Stimulated activated CD4-positive, alpha-beta T cell treated with anti-CD3 and anti-CD28 coated beads, Interleukin-1b, Interleukin-23, amount 100 ng/mL, for 1 hour (primary cell): ENCODE measurements at places on chromosomes 16 and 17.

DNA sequence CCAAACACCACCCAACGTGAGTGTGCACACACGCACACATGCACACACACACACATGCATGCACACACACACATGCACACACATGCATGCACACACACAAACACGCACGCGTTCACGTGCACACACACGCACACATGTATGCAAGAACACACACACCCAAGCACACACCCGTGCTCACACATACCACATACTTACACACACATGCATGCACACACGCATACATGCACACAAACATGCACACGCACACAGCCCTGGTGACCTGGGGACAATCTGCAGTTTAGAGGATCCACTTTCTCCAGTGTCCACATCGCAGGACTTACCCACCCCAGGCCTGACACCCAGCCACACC, 6.2 kb downstream of the USH1G start:
- no peak for DNase-seq

DNA sequence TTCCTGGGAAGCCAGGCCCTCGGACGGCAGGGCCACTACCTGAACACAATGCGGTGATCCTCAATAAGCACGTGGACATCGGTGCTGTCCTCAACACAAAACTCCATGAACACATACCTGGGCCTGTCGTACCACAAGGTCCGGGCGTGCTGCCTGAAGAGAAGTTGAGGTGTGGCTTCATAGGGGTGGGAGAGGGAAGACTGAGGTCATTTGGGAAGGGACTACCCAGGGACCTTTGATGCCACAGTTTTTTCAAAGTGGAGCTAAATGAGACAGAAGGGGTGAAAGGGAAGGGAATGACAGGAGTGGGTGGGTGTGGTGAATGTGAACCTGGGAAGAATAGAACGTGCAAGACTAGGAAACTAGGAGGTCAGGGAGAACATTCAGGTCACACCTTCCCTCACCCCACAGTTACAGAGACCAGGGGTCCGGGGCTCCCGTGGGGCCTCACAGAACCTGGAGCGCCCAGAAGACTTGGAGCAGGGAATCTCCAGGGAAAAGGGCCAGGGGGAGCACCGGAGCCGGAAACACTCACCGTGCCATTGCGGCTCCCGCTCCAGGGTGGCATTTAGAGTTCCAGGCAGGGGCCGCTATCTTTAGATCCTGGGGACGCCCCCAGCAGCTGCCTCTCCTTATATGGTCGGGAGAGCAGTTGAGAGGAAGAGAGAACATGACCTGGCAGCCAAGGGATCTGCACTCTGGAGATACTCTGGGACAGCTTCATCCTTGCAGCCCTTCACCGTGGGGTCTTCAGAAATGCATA, at the start of gene PTGES3L:
Gene PTGES3L (minus strand): TSS at position 570 of the 763 bp plus-strand sequence. CDS start 27 bp downstream, at position 543.
- DNase-seq = no peak

DNA sequence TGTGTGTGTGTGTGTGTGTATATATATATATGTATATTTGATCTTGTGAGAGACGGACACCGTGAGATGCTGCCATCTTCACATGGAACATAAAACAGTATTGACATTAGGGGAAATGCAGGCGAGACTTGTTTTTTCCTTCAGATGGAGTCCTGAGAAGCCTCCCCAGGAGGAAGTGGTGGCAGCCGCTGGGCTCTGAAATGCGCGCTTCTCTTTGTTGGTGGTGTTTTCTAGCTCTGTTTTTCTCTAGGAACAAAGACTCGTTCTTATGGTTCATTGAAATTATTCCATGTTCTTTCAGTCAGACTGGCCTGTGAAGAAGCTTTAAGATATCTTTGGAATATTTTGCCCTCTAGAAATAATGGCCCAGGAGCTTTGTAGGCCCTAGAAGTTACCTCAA, 32.9 kb downstream of the SNX29 start:
- DNase-seq = no peak

- no peak for DNase-seq
These were observed 15.0 kb downstream of the OR1A1 start for GRCh38 chr17:3222505-3222904.

- no peak for DNase-seq
These were observed 74.1 kb upstream of the NKD1 start for GRCh38 chr16:50474138-50474537.

- DNase-seq = no peak
These were observed 35.0 kb downstream of the NECAB2 start for GRCh38 chr16:84003038-84003437.

DNA sequence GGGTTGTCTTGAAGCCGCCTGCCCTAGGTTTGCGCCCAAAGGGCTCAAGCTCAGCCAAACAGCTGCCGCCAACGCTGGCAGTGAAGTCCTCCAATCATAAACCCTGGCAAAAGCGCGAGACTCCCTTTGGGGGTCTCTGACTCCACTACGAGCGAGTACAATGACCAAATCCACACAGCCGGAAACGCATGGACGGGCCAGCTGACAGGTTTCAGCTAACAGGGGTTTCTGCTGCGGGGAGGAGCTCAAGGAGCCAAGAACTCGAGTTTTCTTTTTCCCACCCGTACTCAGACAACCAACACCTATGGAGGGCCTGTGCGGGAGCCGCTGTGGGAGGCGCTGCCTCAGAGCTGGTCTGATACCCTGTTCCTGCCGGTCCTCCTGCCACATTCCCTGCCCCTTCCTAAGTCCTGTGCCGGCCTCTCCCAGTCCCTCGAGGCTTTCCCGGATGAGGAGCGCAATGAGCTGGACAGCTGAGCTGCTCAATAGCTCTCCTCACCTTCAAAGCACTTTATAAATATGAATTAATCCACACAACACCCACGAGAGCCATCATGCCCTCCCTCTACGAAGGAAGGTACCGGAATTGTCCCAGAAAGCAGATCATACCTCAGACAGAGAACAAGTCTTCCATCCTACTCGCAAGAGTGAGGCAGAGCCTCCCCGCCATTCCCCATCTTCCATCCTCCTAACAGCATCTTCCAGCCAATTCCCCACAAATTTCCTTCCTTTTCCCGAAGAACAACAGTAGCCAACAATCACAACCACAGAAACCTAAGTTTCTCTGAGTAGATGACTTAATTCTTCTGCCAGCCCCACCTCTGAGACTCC, 6.1 kb downstream of the ABR start:
- no peak for DNase-seq

DNA sequence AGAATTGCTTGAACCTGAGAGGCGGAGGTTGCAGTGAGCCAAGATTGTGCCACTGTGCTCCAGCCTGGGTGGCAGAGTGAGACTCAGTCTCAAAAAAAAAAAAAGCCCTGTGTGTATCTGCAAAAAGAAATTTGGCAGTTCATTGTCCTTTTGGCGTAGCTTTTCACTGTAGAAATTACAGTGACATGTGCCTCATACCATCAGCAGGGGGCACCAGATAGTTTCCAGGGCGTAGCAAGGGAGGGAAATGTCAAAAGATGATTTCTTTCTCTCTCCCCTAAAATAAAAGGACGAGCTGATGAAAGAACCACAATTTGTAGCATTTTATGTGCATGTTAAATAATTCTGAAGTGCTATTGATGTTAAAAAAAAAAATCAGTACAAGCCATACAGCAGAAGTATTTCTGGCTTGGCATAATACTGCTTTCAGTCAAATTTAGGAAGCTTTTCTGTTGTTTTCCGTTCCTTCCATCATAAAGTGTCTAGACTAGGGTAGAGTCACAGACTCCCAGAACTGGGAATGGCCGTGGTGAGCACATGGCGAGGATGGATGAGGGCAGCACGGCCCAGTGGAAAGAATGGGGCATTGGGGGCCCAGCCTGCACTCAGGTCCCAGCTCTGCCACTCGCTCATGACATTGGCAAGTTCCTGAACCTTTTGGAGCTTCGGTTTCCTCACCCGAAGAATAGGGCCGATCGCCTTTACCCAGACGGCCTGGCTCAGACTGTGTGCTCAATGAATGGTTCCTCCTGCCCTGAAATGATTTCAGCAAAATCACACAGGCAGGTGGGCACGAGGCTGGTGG, 59.8 kb upstream of the RPH3AL start:
- DNase-seq = no peak

DNA sequence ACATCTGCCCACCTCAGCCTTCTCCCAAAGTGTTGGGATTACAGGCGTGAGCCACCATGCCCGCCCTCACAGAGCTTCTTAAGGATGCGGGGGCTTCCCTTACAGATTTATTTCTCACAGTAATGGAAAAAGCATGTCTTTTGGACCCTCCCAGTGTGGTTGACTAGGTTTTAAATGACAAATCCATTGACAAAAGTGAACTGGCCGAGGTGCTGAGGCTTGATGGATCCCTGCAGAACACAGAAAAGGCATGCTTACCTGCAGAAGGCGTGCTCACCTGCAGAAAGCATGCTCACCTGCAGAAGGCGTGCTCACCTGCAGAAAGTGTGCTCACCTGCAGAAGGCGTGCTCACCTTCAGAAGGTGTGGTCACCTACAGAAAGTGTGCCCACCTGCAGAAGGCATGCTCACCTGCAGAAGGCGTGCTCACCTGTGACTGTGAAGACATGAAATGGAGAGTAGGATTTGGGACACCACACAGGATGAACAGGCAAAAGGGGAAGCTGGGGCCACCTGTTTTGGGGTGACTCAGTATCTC, 15.1 kb upstream of the BBS2 start:
- DNase-seq = no peak
